LNCaP clone FGC (cell line): ENCODE measurements at places on chromosomes 6 and 20.

- DNase-seq: no peak
Measured at GRCh38 chr20:9440892-9441291, 73.5 kb upstream of the LAMP5 start.

GRCh38 chr20:15022921-15023320, 685.5 kb upstream of the FLRT3 start:
- no peak for DNase-seq

GRCh38 chr20:62065674-62066338, at the start of gene TAF4:
TSS of gene TAF4 (minus strand) at chr20:62065881. CDS start at chr20:62065810, 71 bp downstream.
- DNase-seq: no peak

DNA sequence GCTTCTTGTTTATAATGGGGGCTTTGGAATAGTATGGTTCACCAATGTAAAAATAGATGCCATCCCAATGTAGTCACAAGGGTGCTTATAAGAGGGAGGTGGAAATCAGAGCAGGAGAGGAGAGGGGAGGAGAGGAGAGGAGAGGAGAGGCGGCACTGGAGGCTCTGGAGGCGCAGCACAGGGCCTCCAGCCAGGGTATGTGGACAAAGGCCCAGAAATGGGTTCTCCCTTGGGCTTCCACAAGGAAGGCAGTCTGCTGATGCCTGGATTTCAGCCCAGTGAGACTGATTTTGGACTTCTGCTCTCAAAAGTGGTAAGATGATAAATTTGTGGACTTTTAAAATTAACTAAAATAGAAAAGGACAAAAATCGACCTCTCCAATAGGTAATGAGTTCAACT, 116.8 kb downstream of the RNASET2 start:
- no peak for DNase-seq

- DNase-seq: no peak
Measured at GRCh38 chr6:24520929-24521546, 26.3 kb downstream of the ALDH5A1 start.

- DNase-seq: no peak
Measured at GRCh38 chr6:150940941-150941340, 75.4 kb downstream of the MTHFD1L start.

- no peak for DNase-seq
Measured at GRCh38 chr6:33642897-33643296, 21.8 kb downstream of the ITPR3 start.

GRCh38 chr6:101398716-101399615, 5.5 kb downstream of the GRIK2 start:
- DNase-seq: no peak

DNA sequence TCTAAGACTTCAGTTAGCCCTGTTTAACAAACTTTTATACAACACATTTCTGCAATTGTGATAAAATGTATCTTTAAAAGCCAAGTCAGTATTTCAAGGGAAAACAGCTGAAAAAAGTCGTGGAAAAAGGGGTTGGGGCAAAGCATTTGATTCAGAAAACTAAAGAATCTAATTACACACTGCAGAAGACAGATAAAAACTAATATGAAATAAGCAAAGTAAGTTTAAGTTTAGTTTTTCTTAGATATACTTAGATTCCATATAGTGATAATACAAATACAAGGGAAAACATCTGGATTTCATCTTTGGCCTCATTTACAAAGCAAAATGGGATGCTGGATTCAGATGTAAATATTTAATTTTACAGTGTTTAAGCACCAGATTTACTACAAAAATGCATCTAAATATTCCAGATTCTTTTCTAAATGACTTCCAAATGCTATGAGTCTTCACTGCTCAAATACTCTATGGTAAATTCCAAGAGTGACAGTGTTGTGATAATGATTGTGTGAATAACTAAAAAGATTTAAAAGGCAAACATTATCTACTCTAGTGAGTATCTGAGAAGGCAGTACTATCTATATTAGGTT, 1.5 kb upstream of the ADNP start:
- no peak for DNase-seq

- DNase-seq: no peak
Measured at GRCh38 chr6:46305833-46306232, 135.1 kb upstream of the ENPP5 start.

- DNase-seq: no peak
Measured at GRCh38 chr20:33061658-33062028, 7.9 kb downstream of the BPIFB3 start.

- DNase-seq: no peak
Measured at GRCh38 chr6:168559574-168560098, 118.7 kb downstream of the SMOC2 start.

DNA sequence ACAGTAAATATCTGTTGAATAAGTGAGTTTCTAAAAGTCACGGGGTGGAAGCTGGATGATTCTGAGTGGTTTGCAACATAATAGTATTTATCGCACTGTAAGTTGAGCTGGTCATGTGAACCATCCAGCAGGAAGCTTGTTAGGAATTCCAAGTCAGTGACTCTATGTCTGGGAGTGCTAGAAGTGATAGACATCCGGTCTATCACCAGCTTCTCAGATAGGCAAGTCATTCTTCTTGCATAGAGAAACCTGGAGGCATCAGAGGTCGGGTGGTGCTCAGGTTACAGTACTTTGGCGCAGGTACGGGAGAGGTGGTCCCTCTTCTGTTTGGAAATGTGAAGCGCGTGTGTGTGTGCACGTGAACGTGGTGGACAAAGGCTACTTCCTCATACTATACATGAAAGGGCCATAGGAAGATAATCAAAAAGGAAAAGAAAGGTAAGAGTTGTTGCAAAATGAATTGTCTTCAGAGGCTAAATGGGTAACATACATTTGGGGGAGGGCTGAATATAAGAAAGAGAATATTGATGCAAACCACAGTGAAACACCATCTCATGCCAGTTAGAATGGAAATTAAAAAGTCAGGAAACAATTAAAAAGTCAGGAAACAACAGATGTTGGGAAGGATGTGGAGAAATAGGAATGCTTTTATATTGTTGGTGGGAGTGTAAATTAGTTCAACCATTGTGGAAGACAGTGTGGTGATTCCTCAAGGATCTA, 299.3 kb upstream of the ZFP64 start:
- DNase-seq: no peak

DNA sequence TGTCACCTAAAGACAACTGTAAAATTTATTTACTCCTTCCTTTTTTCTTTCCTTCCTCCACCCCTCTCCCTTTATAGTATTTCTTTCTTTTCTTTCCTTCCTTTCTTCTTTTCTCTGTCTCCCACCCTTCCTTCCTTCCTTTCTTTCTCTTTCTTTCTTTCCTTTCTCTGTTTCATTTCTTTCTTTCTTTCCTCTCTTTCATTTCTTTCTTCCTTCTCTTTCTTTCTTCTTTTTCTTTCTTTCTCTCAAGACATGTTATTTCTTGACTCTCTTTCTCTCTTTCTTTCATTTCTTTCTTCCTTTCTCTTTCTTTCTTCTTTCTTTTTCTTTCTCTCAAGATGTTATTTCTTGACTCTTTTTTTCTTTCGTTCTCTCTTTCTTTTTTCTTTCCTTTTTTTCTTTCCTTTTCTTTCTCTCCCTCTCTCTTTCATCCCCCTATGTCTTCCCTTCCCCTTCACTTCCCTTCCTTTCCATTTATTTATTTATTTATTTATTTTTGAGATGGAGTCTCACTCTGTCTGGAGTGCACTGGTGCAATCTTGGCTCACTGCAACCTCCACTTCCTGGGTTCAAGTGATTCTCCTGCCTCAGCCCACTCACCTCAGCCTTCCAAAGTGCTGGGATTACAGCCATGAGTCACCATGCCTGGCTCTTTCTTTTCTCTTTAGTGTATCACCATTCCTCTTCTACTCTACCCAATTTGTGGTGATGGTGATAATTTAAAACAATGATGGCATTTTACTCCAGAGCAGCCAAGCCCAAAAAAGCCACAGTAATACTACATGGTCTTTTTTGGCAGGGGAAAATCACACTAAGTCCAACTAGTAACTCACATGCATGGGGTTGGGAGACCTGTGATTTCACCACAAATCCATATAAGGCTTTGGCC, 188.2 kb downstream of the ADGRG6 start:
- no peak for DNase-seq

- DNase-seq: no peak
Measured at GRCh38 chr6:33785778-33786177, 3.2 kb downstream of the LEMD2 start.

DNA sequence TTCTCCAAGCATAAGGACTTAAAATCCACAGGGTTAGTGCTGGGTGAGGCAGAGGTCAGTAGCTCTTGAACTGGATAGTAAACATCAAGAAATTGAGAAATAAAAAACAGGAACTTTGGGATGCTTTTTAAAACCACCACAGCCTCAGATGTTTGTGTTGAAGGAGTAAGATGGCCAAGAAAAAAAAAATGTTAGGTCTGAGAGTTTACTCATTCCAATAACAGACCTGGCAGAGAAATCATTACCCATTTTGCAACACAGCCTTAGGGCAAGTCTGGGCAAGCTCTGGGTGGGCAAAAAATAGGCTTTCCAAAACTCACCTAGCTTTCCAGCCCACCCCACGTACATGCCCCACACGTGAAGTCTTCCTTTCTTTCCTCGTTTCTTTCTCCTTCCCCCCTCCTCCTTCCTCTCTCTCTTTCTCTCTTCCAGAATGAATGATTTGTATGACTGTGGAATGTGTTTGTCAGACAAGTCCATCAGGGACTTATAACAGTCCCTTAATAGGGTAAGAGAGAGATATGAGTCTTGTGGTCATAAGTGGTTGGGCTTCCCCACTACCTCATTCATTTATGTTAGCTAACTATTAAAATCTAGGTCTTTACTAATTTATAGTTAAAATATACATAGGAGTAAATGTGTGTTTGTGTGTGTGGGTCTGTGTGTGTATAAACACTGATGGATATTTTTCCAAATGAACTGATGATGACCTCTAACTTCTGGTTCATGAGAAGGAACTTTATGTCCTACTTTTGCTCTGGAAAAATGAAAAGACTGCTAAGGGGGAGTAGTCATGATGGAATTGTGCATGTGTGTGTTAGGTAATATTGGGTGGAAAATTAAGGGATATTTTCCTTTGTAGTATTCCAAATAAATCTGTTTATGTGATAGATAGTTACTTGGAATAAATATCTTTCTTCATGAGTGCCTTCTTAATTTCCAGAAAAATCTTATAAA, 18.0 kb upstream of the DSE start:
- DNase-seq: no peak

DNA sequence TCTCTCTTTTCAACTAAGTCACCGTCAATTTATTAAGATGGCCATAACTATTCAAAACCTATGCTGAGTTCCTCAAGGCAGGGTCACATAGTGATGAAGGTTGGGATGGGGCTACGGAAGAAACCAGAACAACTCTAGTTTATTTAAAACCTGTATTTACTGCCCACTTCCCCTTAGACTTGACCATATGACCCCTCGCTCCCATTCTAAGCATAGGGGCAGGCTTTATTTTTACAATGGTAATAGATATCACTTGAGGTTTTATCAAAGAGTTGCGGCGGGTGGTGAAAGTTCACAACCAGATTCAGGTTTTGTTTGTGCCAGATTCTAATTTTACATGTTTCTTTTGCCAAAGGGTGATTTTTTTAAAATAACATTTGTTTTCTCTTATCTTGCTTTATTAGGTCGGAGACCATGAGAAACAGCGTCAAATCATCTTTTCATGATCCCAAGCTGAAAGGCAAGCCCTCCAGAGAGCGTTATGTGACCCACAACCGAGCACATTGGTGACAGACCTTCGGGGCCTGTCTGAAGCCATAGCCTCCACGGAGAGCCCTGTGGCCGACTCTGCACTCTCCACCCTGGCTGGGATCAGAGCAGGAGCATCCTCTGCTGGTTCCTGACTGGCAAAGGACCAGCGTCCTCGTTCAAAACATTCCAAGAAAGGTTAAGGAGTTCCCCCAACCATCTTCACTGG, 5.5 kb downstream of the EDN1 start:
- no peak for DNase-seq

GRCh38 chr6:78530208-78530607, 337.1 kb upstream of the IRAK1BP1 start:
- no peak for DNase-seq

GRCh38 chr20:32898729-32899128, 40.0 kb downstream of the EFCAB8 start:
- no peak for DNase-seq

- DNase-seq: no peak
Measured at GRCh38 chr6:63346217-63346835, 26.5 kb upstream of the LGSN start.

- DNase-seq: peak; percentile 8
Measured at GRCh38 chr20:13105864-13106457, 97.2 kb downstream of the SPTLC3 start.

GRCh38 chr20:967796-968742, 34.0 kb downstream of the RSPO4 start:
- DNase-seq: peak; percentile 58

- DNase-seq: no peak
Measured at GRCh38 chr6:84086056-84086455, 52.5 kb downstream of the MRAP2 start.

GRCh38 chr6:40912158-40912946, 126.7 kb downstream of the UNC5CL start:
- DNase-seq: peak; percentile 71

GRCh38 chr6:119856136-119856535, 506.6 kb upstream of the MAN1A1 start:
- no peak for DNase-seq

- no peak for DNase-seq
Measured at GRCh38 chr6:122007339-122007738, 392.1 kb upstream of the HSF2 start.

GRCh38 chr6:125867483-125867942, 76.8 kb downstream of the NCOA7 start:
- DNase-seq: no peak

GRCh38 chr6:164078532-164079274, 664.2 kb downstream of the QKI start:
- no peak for DNase-seq

- DNase-seq: no peak
Measured at GRCh38 chr6:20712011-20712410, 177.8 kb downstream of the CDKAL1 start.

DNA sequence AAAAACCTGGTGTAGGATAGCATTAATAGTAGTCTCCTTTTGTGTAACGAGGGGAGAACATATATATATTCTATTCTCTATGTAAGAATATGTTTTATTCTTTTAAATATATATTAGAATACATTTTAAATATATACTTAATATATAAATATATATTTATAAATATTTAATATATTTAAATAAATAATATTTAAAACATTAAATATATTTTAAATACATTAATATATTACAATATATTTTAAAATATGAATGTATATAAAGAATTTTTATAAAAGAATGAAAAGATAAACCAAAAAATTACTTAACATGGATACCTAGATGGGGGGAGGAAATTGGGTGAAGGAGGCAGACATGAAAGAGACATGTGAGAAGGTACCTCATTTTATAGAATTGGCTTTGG, 53.0 kb upstream of the ZNF831 start:
- DNase-seq: no peak

GRCh38 chr6:73857341-73857890, 161.4 kb downstream of the CD109 start:
- DNase-seq: no peak
